Suppressor macrophage treated with lipopolysaccharide for 4 hours (primary cell): ENCODE measurements at places on chromosomes 1 and 21.

DNA sequence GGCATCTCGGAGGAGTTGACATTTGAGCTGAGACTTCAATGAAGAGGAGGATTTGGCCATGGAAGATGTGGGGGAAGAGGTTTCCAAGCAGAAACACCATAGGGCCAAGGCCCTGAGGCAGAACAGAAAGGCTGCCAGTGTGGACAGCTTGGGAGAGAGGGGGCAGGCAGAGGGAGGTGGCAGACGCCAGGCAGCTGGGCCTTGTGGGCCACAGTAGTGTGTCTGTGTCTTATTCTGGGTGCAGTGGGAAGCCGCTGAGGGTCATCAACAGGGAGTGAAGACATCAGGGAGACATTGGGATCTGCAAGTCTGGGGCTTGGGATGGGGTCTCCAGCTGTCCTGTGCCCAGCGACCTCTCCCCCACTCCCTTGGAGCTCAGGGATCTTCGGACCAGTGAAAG is 96.8 kb downstream of the LACTBL1 start:
- DNase-seq: no peak

DNA sequence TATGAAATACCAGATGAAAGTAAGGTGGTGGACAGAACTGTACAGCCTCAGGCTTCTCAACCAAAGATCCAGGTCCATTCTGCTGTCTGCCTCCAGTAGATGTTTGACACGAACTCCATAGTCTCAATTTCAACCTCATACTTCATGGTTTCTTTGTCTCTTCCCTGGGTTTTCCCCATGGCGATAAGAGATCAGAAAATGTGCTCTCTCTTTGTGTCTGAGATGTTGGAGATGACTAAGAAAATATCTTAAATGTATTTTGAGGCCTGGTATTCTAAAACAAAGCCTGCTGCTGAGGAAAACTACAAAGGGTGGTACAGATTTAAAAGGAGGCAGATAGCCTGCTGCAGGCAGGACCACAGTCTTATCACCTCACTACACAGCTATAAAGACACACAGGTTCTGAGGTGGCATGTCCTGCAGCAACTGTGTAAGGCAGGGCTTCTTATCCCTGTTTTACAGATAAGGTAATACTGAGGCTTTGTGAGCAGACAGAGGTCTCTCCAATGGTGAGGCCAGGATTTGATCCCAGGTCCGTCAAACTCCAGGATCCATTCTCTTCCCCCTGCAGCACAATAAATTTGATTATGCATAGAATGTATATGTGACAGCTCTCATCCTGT is 40.0 kb upstream of the CACNA1E start:
- no peak for DNase-seq

DNA sequence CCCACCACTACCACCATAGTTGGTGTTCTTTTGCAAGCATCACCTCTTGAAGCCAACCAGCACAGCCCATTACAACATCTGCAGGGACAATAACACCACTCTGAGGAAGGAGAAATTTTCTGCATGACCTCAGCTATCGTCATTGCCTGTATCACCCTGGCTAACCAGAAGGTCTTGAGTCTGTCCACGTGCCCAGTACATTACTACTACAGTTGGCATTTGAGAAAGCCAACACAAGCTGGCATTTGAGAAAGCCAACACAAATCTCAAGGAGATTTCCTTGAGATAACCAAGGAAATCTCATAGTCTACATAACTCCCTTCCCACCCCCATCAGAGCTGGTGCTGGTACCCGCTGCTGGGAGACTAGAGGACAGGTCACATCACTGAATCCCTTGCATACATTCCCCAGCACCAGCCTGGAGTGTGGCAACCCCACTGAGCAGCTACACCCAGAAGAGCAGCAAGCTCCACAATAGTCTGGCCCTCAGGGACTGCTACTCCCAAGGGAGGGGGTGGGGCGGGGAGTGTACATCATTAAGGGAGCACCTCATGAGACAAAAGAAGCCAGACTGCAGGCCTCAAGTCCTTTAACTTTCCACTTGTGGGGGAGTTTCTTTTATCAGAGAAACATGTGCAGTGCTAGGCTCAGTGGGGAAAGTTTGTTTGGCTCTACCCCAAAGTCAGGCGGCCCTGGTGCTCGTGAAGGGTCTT is 46.0 kb upstream of the GUCA2A start:
- no peak for DNase-seq

DNA sequence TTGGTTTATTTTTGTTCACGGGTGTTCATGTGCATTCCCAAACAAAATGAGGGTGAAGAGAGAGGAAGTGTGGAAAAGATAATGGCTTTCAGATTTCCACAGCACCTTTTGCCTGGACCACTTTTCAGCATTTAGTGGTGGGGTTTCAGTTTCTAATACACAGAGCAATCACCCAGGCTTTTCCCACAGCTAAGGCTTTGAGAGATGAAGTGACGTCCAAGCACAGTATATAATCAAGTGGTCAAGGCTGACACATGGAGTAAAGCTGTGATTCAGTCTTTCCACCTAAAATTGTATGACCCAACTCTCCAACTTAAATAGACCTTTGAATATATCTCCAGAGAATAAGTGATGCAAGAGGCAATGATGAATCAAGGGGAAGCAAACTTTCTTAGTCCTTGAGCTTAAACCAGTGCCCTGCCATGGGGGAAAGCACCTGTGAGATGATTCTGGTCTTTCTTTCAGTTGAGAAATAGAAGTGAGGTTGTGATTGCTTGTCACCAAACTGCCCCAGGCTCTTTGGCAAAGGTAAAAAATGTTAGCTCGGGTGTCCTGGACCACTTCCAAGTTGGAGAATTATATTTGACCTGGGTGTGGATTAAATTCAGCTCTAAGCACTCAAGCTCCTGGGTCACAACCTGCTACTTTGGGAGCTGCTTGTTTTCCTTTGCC is 2.4 kb upstream of the PIK3R3 start:
- DNase-seq: peak; percentile 72

DNA sequence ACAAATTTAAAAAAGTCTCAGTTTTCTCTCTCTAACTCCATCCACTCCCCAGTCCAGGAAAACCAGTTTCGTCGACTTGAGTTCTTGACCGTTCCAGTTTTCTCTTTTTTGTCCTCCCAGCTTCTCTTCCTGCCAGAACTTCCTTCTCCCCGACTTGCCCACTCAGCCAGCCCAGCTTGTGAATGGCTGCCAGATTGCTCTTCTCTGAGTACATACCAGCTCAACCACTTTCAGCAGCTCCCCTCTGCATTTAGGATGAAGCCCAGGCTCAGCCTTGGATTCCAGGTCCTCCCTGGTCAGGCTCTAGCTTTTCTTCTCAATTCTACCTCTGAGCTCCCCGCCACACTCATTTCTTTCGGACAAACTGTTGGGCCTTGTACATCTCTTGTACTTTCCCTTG is 1.4 kb downstream of the DIO1 start:
- DNase-seq: no peak

DNA sequence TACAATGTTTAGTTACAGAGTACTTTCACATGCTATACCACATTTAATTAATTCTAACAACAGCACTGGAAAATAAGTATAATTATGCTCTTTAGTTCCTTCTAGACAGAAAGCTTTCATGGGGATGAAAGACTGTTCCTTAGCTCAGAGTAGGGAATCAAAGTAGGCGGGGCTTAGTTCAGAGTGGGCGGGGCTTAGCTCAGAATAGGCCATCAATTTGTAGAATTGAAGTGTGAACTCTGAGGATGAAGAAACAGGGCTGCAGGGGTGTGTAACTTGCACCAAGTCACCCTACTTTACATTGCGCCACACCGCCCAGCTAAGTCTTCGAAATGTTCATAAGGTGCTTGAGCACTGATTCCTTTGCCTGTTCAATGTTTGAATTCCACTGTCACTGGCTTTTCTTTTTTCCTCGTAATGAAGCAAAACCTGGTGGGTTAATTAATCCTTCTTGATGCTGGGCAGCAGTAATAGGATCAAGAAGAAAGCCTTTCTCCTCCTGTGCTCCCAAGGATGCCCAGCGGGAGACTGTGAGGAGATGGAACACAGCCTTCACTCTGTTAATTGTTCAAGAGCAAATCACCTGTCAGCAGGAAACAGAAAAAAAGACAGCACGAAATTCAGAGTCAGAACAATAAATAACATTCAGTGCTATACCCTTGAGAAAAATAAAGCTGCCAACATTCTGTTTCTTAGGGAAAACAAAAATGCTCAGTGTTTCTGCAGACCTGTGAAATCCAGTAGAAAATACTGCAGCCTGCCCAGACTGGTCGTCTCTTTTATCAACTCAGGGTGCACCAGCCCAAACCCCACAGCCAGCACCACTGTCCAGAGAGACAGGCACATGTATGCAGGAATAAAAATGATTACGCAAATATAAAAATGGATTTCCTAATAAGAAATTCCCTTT is 66.5 kb upstream of the CAMK1G start:
- no peak for DNase-seq

- peak; percentile 80 for DNase-seq
Measured at GRCh38 chr1:15046487-15047165, 106.9 kb upstream of the TMEM51 start.

DNA sequence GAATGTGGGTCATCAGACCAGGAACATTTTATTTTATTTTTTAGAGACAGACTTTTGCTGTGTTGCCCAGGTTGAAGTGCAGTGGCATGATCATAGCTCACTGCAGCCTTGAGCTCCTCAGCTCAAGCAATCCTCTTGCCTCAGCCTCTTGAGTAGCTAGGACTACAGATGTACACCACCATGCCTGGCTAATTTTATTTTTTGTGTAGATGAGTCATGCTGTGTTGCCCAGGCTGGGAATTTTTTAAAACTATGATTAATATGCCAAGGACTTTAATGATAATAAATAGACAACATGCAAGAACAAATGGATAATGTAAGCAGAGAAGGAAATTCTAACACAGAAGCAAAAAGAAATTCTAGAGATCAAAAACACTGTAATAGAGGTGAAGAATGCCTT is 142.4 kb downstream of the AK5 start:
- DNase-seq: peak; percentile 23

DNA sequence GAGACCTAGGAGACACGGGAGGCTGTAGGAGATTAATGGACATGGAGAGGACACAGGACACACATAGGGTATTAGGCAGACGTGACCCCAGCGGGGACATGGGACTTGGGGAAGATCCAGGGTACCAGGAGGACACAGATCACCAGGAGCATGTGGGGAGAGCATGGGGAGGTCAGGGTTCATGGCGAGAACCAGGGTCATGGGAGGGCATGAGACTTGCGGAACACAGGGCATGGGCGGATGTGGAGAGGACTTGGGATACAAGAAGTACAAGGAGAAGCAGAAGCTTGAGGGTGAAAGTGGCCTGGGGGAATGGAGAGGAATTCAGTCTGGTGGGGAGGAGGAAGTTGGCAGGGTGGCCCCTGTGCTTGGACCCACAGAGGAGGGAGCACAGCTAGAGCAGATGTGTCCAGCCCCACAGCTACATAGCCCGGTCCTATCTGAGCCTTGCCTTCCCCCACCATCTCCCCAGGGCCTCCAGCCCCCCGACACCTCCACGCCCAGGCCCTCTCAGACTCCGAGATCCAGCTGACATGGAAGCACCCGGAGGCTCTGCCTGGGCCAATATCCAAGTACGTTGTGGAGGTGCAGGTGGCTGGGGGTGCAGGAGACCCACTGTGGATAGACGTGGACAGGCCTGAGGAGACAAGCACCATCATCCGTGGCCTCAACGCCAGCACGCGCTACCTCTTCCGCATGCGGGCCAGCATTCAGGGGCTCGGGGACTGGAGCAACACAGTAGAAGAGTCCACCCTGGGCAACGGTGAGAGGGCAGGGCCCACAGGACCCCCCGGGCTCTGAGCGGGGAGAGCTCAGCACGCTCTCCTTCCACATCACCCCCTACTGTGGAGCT is 12.1 kb downstream of the TIE1 start:
- no peak for DNase-seq

GRCh38 chr1:958823-959730 is at the start of gene NOC2L:
Gene NOC2L (minus strand): TSS chr1:959256. CDS start chr1:959240, 16 bp downstream.
- DNase-seq: peak; percentile 95
